GM04504 (cell line): ENCODE measurements at places on chromosomes 7 and 10.

GRCh38 chr10:75751232-75751631 lies 319.8 kb downstream of the LRMDA start:
- DNase-seq, result no peak

- no peak for DNase-seq
Observed at GRCh38 chr10:9289811-9290210, 1235.3 kb downstream of the GATA3 start.

GRCh38 chr10:47441938-47442337 lies 42.0 kb downstream of the ANXA8 start:
- no peak for DNase-seq

DNA sequence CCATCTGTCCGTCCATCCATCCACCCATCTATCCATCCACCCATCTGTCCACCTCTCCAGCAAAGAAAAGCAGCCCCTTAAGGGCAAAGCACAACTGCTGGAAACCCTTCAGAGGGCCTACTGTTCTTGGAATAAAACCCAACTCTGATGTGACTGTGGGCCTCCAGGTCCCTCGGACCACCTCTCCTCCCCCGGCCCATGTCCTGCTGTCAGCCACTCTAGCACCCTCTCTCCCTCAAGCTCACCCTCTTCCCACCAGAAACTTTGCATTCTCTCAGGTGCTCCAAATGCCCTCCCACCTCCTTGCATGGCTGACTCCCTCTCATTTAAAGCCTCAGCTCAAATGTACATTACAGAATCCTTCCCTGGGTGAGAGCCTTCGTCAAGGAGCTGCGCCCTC lies 110.3 kb downstream of the ARHGAP22 start:
- DNase-seq, result no peak

GRCh38 chr7:28230261-28230660 lies 49.7 kb upstream of the JAZF1 start:
- DNase-seq, result no peak
